Stimulated activated CD4-positive, alpha-beta T cell treated with anti-CD3 and anti-CD28 coated beads, Interleukin-1b, Interleukin-23, amount 100 ng/mL, for 24 hours (primary cell): ENCODE measurements at places on chromosomes 6 and 20.

GRCh38 chr20:23493172-23493772 is 2.4 kb downstream of the CST8 start:
- DNase-seq = no peak

- DNase-seq = no peak
These were observed 26.5 kb downstream of the SULF2 start for GRCh38 chr20:47758517-47759450.

- no peak for DNase-seq
These were observed 15.2 kb upstream of the ROS1 start for GRCh38 chr6:117440706-117441525.

DNA sequence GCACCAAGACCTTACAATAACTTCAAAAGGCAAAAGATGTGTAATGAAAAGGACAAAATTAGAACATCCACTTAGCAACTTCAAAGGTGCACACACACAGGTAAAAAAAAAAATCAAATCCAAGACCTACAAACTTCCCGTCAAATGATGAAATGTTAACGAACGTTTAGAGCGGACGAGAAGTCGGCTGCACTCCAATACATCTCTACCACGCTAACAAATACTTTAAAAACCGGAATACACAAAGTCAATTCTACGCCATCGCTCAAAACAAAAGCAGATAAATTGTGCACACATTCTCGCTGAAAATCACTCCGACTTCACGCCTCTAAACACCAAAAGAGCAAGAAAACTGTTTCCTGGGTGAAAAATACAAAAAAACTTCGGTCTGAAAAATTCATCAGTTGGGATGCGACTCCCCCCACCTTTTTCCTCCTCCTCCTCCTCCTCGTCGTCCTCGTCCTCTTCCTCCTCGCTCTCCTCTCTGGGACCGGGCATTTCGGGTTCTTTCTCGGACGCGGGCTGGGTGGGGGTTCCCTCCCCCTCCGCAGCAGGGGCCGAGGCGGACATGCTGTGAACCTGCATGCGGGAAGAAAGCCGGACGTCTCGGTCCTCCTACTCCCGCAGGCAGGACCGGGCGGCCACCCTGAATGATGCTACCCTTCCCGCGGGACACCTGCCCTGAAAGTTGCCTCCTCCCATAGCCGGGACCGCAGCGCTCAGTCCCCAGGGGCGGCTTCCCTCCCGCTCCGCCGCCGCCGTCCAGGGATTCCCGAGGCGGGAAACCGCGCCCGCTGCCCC is 712 bp downstream of the DEK start:
- no peak for DNase-seq

GRCh38 chr6:130661077-130661476 is 166.1 kb upstream of the SMLR1 start:
- DNase-seq = no peak

- DNase-seq = no peak
These were observed 871.5 kb downstream of the QKI start for GRCh38 chr6:164286011-164286410.

GRCh38 chr20:38599410-38599882 is 2.2 kb upstream of the ARHGAP40 start:
- no peak for DNase-seq
